ENCODE measurements at places on chromosomes 3 and 15.

- no peak for DNase-seq
Measured at GRCh38 chr15:97096303-97096835, 765.9 kb downstream of the NR2F2 start.

- DNase-seq: no peak
Measured at GRCh38 chr3:134079111-134079547, 49.4 kb upstream of the SLCO2A1 start.

GRCh38 chr3:64342940-64343688, 117.8 kb upstream of the PRICKLE2 start:
- DNase-seq: no peak

- DNase-seq: no peak
Measured at GRCh38 chr3:126659915-126660886, 5.3 kb upstream of the TXNRD3 start.

All from suppressor macrophage (primary cell).